ENCODE measurements at places on chromosomes 12 and 14.

DNA sequence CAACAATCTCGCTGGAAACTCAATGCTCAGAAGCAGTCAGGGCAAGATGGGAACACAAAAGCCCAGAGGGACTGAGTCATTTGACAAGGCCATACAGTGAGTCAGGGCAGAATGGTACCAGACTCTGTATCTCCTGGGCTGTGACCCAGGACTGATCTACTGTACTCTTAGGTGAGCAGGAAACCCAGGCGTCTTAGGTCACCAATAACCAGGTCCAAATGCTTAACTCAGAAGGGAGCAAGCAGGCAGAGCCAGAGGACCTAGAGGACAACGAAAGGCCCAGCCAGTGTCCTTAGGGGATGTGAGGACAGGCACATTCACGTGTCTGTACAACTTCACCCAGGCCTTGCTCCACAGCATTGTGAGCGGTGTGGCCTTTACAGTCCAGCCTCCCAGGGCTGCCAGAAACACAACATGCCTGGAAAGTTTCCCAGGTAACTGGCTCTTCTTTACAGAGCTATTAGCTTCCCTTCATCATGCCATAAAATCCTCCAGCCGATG, 69.9 kb downstream of the ARL6IP4 start:
- DNase-seq, result no peak

GRCh38 chr14:75751296-75751695, 90.2 kb downstream of the TTLL5 start:
- DNase-seq, result no peak

- DNase-seq, result peak; percentile 29
Observed at GRCh38 chr14:53109105-53110041, 43.8 kb downstream of the DDHD1 start.

GRCh38 chr12:128056136-128056801, 210.7 kb upstream of the TMEM132C start:
- DNase-seq, result no peak

DNA sequence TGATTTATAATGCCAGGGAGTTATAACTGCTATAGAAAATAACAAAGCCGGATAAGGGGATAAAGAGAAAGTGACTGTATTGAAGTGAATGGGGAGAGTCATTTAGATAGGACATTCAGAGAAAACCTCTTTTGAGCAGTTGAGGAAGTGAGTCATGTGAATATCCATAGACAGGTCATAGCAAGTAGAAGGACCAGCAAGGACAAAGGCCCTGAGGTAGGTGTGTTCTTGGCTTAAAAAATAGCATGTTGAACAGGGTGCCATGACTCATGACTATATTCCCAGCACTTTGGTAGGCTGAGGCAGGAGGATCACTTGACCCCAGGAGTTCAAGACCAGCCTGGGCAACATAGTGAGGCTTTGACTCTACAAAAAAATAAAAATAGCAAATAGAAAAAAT, 51.5 kb upstream of the RAP1B start:
- DNase-seq, result no peak

DNA sequence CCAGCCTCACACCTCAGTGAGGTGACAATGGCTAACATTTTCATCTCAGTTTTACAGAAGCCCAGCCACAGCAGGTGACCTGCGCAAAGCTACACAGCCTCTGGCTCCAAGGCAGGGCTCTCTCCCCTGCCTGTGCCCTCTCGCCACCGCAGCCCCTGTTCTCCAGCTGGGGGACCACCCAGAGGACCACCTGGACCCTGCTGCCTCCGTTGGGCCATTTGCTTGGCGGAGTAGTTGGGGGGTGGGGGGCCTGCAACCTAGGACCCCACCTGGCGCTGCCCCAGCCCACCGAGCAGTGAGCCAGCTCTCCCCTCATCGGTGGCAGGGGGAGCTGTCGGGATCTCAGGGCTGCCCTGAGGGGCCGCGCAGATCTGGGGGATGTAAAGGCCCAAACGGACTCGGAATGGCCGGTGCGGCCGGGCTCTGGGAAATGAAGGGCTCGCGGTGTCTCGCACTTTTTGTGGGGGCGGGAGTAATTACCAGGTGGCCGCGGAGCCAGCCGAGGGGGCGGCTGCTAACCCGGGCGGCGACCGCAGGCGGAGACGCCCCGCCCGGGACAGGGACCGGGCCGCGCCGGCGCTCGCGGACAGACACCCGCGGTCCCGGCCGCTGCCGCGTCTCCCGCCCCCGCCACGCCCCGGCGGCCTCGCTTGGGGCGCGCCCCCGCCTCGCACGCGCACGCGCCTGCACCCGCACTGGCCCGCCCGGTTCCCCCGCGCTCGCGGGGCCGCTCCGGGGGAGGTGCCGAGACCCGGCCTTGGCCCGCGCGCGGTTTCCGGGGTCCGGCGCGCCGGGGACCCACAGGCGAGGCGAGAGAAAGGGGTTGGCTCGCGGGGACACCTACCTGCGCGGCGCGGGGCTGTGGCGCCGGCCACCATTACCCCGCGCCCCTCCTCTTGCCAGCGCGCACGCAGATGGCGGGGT, 8.6 kb upstream of the GPR68 start:
- DNase-seq, result no peak

- no peak for DNase-seq
Observed at GRCh38 chr14:40494483-40494882, 1062.2 kb upstream of the FBXO33 start.

- DNase-seq, result no peak
Observed at GRCh38 chr12:96448300-96448699, 41.1 kb upstream of the CFAP54 start.

DNA sequence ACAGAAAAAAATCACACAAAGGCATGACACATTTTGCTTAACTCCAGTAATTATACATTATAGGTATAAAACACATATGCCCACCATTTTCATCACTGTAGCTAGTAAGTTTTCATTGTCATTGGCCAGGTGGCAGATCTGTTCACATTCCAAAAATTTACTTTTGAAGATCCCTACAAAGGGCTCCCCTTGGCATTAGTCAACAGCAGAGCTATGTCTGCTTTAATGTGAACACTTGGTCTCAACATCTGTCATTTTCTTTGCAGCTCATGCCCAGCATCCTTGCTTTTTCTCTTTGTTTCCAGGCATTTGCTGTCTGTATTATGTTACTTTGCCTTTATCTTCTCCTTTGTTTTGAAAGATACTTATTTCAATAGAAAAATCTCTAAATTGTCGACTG, 519.1 kb upstream of the FOXG1 start:
- DNase-seq, result no peak

- no peak for DNase-seq
Observed at GRCh38 chr14:57847096-57847495, 18.8 kb downstream of the SLC35F4 start.

DNA sequence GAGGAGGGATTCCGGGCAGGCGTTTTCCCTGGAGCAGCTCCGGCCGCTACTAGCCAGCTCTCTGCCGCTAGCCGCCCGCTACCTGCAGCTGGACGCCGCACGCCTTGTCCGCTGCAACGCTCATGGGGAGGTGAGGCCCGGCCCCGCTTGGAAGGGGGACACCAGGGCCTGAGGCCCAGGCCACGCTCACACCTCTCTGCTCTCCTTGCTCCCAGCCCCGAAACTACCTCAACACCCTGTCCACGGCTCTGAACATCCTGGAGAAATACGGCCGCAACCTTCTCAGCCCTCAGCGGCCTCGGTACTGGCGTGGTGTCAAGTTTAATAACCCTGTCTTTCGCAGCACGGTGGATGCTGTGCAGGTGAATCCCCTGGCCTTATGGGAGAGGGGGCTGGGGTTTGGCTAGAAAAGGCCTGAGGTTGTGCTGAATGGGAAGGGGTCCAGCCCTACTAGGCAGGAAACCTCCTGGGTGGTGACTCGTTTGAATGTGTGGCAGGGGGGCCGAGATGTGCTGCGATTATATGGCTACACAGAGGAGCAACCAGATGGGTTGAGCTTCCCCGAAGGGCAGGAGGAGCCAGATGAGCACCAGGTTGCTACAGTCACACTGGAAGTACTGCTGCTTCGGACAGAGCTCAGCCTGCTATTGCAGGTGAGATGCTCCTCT, 597 bp downstream of the RNF31 start:
- DNase-seq, result no peak

DNA sequence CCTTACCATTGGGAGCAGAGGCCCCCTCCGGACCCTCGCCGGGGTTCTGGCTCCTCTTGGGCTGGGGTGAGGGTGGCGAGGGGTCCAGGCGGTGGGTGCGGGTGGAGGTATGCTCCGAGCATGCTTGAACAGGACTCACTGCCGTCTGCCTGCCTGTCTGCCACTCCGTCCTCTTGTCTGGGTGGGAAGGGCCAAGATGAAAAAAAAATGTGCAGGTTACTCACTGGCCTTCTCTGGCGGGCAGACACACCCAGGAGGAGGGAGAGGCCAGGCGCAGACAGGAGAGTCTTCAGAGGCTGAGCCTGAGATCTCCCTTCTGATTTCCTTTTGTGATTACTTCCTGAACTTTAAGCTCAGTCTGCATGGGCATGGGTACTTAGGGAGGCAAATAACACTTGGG, 76.1 kb downstream of the STON2 start:
- no peak for DNase-seq

- no peak for DNase-seq
Observed at GRCh38 chr12:92859650-92860386, 69.3 kb downstream of the EEA1 start.

DNA sequence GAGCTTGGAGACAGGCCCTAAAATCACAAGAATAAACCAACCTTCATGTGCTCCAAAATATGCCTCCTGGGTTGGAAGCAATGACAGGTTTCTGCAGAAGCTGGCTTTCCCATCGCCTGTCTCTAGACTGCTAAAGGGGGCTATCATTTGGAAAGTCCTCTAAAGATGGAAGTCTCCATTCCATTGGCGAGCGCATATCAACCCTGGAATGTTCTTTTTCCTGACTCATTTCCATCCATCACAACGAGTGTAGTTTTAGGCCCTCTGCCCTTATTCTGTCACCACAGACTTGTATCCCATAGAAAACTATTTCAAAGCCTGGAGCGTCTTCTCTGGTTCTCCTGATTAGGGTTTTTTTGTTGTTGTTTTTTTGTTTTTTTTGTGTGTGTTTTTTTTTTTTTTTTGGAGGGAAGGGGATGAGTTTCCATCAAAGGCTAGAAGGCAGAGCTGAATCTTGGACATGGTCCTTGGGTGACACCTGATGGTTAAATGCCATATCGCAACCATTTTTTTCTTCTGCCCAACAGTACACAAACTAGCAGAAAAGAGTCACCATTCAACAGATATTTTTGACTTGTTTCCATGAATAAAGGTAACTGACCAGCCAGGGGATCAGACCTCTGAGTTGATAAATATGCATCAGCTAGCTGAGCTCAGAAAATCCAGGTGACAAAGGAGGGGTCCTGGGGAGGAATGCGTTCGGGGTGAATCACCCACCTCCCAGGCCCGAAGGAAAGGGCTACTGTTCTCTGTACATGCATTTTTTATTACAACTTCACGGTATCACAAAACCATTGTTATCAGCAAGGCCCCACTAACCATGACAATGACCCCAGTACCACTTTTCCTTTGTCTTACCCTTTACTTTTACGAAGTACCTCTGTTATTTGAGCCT, 40.5 kb downstream of the KCNA5 start:
- no peak for DNase-seq

DNA sequence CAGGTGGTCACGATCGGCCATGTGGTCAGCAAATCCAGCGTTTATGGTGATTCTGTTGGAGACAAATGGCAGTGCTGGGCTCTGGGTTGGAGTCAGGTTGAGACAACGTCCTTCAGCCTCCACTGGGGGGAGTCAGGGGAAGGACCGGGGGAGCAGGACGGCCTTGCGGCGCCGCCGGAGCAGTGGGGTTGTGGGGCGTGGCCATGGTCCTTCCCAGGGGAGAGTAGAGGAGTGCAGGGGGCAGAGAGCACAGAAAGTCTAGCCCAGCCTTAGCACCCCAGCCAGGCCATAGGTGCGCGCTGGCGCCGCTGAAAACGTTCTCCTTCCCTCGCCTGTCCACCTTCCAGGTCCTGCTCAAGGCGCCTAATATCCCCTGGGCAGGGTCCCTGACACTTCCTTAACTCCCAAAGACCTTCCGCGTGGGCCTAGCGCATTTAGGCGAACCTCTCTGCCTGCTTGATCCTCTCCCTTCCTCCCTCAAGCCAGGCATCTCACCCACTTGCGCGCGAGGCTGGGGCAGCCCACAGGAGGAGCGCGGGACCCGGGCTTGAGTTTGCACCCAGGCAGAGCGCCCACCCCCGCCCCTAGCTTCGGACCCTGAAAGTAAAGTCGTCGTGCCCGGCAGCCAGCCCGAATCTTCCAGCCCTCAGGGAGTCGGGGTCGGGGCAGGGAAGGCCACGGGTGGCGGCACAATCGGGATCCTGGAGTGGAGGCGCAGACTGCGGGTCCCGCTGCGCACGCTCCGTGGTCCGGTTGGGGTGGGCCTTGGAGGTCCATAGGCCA, 3.1 kb upstream of the KIF26A start:
- DNase-seq, result no peak

DNA sequence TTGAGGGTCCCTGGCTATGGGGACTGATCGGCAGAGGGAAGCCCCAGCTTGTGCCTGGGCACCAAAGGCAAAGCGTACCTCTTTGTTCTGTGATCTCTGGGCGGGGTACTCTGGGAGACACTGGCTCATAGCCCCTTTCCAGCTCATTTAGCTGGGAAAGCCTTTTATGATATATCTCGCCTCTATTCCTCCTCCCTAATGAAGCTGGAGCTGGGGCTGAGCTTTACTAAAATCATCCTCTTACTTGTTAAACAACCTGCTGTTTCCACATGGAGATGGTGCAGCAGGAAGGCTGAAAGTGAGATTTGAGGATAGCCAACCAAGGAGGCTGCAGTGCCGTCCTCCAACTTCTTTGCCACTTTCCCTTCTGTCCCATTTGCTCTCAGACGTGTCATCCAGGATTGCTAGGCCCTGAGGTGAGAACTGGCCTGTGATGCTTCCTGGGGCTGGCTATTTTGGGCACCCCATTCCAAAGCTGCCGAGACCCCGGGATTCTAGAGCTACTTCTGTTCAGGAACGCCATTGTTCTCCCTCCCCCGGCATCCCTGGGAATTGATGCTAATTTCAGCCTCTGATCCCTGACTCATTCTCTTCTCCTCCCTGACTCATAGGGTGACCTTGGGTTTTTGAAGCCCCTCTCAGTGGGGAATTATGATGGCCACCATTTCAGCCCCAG, 16.0 kb downstream of the PDE1B start:
- no peak for DNase-seq

- no peak for DNase-seq
Observed at GRCh38 chr14:22583994-22584393, 5.0 kb downstream of the DAD1 start.

- peak; percentile 8 for DNase-seq
Observed at GRCh38 chr12:8038659-8039114, 6.2 kb downstream of the FOXJ2 start.

GRCh38 chr14:74302152-74302628, 544 bp downstream of the ABCD4 start:
- peak; percentile 4 for DNase-seq

- no peak for DNase-seq
Observed at GRCh38 chr12:52832451-52832850, 1.7 kb downstream of the KRT79 start.

- no peak for DNase-seq
Observed at GRCh38 chr12:21354641-21355040, 18.1 kb upstream of the IAPP start.

- DNase-seq, result no peak
Observed at GRCh38 chr12:13976028-13976584, 5.3 kb downstream of the GRIN2B start.

- DNase-seq, result no peak
Observed at GRCh38 chr14:102882226-102882906, 40.1 kb upstream of the AMN start.

GRCh38 chr12:38139456-38139855, 177.1 kb upstream of the ALG10B start:
- DNase-seq, result no peak

All from stimulated activated CD4-positive, alpha-beta T cell treated with anti-CD3 and anti-CD28 coated beads, TNF-alpha, amount 100 ng/mL, for 24 hours (primary cell).